ENCODE measurements at places on chromosomes 3 and 15. TPM values are rescaled to one million over a fixed set of nuclear protein-coding genes. Genes with fewer than 3 reads are reported as not detected.

GRCh38 chr3:43019006-43019809, 40.1 kb downstream of the GASK1A start:
- DNase-seq = no peak
- H3K4me3 ChIP-seq = no peak overlapping the region
- H3K36me3 ChIP-seq = peaks cover 4% of the 10 kb centered on the region
- H3K4me1 ChIP-seq = peaks cover 14% of the 10 kb centered on the region

DNA sequence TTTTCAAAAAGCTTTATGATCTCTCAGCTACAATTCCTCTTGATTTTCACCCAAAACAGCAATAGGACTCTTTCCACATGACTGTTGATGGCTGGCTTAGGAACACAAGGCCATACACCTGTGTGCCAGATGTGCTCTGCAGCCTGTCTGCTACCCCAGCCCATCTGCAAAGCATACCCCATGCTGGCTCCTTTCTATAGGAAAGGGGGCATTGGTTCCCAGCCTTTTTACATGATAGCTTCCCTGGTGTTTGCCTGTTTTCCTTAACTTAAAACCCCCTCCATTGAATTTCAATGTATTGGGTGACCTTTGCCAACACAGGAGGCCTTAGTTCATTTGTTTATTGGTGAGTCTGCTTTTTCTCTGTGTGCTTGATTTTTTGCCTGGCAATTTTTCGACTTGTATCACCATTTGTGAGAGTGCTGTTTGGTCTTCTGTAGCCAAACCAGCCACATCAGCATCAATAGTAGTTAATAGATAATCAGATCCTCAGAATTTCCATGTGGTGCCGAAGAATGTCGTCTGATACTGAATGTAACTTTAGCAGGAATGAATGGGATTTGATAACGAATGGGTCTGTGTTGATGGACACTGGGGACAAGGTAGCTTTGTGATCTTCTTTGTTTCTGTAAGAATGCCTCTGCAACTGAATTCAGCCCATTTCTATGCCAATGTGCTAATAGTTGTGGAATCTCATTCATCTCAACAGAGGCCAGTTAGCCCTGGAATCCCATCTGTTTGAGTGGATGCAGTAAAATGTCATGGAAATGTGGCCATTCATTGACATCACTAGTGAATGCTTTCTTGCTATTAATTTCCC, 272.2 kb upstream of the RARB start:
- H3K36me3 ChIP-seq = no peaks in the 10 kb centered on the region
- no peaks in the 10 kb centered on the region for H3K27me3 ChIP-seq
- peak overlapping the region; percentile 100 for H3K27ac ChIP-seq
- peak; percentile 51 for DNase-seq

DNA sequence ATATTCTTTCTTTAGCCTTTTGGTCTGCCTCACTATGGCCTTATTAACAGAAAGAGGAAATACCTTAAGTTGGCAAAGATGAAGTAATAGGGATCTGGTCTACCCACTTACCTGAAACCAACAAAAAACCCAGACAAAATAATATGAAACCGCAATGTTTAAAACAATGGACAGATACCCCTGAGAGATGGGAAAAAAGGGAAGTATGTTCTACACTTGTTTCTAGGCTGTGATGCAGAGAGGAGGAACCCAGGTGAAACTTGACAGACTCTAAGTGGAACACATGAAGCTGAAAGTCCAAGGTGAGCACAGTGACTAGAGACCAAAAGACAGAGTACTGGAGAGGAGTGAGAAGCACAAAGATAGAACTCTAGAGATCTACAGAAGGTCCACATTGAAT, 78.4 kb downstream of the NR2E3 start:
- peaks cover 14% of the 10 kb centered on the region for H3K4me1 ChIP-seq
- no peaks in the 10 kb centered on the region for H3K27me3 ChIP-seq
- H3K4me3 ChIP-seq = no peak overlapping the region
- H3K27ac ChIP-seq = no peak overlapping the region
- no peak for DNase-seq

The GP9 gene
- total RNA-seq = not detected

The GOLGA8S gene
- total RNA-seq = 0.22 TPM

The GPR149 gene
- 0.09 TPM for total RNA-seq

DNA sequence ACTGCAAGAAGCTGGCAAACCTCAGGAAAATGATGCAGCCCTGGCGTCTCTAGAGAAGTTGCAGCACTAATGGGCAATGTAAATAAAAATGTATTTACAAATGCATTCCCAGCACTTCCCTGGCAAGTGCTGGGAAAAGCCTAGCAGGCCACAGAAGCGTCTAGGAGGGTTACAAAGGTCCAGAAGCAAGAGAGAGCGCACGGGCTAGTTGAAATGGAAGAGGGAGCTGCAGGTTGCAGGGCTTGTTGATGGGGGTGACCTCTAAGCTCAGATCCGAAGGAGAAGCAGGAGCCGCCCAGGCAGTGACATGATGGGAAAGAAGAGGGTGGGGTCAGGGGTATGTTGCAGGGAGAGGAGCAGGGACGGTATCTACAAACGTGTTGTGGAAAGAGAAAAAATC, 2.7 kb upstream of the KNL1 start:
- H3K27me3 ChIP-seq = no peaks in the 10 kb centered on the region
- H3K4me1 ChIP-seq = peaks cover 27% of the 10 kb centered on the region
- H3K27ac ChIP-seq = peak overlapping the region; percentile 51

- no peaks in the 10 kb centered on the region for H3K27me3 ChIP-seq
- H3K27ac ChIP-seq = no peak overlapping the region
- H3K4me3 ChIP-seq = no peak overlapping the region
- DNase-seq = no peak
Measured at GRCh38 chr15:84572231-84572630, 28.6 kb upstream of the ZSCAN2 start.

DNA sequence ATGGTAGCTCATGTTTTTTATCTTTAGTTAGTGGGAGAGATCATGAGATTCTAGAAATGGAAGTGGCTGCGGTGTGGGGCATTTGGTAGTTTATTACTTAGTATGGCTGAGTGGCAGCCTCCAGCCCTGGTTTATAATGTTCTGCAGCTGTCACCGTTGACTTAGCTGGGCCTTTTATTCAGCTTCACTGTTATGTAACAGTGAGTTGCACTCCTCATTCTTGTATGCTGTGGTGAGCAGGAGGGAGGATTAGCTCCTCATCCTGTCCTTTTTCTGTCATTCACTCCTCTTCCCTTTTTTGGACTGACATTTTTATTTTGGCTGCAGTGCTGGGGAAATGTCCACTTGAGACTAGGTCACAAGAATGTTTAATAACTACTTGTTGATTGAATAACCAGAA, 29.5 kb downstream of the RAD54L2 start:
- H3K27ac ChIP-seq = no peak overlapping the region
- peaks cover 4% of the 10 kb centered on the region for H3K36me3 ChIP-seq
- peaks cover 19% of the 10 kb centered on the region for H3K4me1 ChIP-seq
- H3K27me3 ChIP-seq = no peaks in the 10 kb centered on the region
- no peak overlapping the region for H3K4me3 ChIP-seq

DNA sequence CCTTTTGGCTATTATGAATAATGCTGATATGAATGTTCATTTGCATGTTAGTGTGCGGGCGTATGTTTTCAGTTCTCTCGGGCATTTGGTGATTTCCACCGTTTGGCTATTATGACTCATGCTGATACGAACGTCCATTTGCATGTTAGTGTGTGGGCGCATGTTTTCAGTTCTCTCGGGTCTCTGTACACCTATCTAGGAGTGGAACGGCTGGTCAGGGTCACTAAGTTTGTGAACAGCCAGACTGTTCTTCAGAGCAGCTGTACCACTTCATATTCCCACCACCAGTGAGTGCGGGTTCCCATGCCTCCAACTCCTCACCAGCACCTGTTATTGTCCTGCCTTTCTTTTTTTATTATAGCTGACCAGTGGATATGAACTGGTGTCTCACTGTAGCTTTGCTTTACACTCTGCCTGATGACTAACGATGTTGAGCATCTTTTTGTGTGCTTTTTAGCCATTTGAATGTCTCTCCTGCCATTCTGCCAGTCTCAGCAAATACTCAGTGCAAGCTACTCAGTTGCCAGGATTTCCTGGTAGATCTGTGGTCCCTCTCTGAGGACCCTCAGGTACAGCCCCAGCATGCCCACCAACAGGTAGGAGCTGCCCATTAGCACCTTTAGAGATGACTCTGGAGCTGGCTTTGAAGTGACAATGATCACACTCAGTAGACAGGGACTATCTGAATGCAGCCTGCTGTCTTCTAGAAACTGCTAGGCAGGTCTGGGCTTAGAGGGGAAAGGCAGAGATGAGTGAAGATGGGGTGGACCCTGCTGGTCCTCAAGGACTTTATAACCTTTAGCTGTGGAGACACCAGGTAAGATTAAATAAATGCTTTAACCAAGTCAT, 141.1 kb downstream of the XXYLT1 start:
- peaks cover 14% of the 10 kb centered on the region for H3K4me1 ChIP-seq
- H3K27me3 ChIP-seq = no peaks in the 10 kb centered on the region
- no peaks in the 10 kb centered on the region for H3K36me3 ChIP-seq

The CTDSPL gene
- 41.2 TPM for total RNA-seq

- H3K4me1 ChIP-seq = peaks cover 48% of the 10 kb centered on the region
- H3K27ac ChIP-seq = no peak overlapping the region
- H3K36me3 ChIP-seq = no peaks in the 10 kb centered on the region
- H3K4me3 ChIP-seq = no peak overlapping the region
Measured at GRCh38 chr3:11651900-11652299, 8.2 kb upstream of the VGLL4 start.

- no peaks in the 10 kb centered on the region for H3K27me3 ChIP-seq
- no peak overlapping the region for H3K4me3 ChIP-seq
- H3K4me1 ChIP-seq = peaks cover 22% of the 10 kb centered on the region
- no peak overlapping the region for H3K27ac ChIP-seq
- no peak for DNase-seq
- peaks cover 7% of the 10 kb centered on the region for H3K36me3 ChIP-seq
Measured at GRCh38 chr3:101039285-101039684, 46.1 kb upstream of the ABI3BP start.

The PEX11A gene
- 3.0 TPM for total RNA-seq
